Esophagus muscularis mucosa (tissue), 4 donors: ENCODE measurements at places on chromosomes 4 and X. TPM values are rescaled to one million over a fixed set of nuclear protein-coding genes. Genes with fewer than 3 reads are reported as not detected.

DNA sequence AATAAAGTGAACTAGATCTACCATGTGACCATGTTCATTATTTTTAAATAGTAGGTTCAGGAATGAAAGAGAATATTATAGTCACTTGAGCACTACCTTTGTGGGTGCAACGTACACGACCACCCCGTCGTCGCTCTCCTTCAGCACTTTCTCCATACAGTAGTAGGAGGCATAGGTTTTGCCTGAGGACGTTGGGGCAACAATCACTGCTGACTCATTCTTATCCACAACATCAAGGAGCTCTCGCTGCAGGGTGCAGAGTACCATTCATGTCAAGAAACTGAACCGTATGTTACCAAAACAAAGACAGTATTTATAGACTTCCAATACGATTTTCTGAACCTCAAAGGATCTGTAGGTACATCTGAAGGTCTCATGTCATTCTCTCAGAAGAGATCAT, 44.7 kb downstream of the DDX60 start:
- H3K27me3 ChIP-seq = no peaks in the 10 kb centered on the region
- H3K4me3 ChIP-seq = no peak overlapping the region
- no peaks in the 10 kb centered on the region for H3K4me1 ChIP-seq
- no peak for DNase-seq

- no peaks in the 10 kb centered on the region for H3K4me1 ChIP-seq
- H3K4me3 ChIP-seq = no peak overlapping the region
- no peaks in the 10 kb centered on the region for H3K36me3 ChIP-seq
- H3K27me3 ChIP-seq = no peaks in the 10 kb centered on the region
- H3K27ac ChIP-seq = no peak overlapping the region
These were observed 120.1 kb upstream of the MED14 start for GRCh38 chrX:40855411-40855810.

DNA sequence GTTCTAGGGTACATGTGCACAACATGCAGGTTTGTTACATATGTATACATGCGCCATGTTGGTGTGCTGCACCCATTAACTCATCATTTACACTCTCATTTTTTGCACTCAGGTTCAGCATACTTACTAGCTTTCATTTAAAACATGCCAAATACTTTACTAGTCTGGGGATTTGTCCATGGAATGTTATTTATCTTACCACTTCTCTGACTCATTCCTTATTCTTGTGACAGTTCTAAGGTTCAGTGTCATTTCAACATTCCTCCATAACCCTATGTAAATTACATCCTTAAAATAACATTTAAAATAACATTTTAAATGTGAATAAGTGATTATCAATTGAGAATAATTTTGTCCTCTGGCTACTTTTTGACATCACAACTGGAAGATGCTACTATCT, 19.5 kb upstream of the SYTL5 start:
- no peak overlapping the region for H3K27ac ChIP-seq
- DNase-seq = no peak
- H3K4me3 ChIP-seq = no peak overlapping the region
- no peaks in the 10 kb centered on the region for H3K36me3 ChIP-seq

GRCh38 chr4:145446184-145446583, 35.5 kb upstream of the SMAD1 start:
- no peak for DNase-seq
- H3K27ac ChIP-seq = no peak overlapping the region
- H3K4me3 ChIP-seq = no peak overlapping the region
- no peaks in the 10 kb centered on the region for H3K4me1 ChIP-seq

DNA sequence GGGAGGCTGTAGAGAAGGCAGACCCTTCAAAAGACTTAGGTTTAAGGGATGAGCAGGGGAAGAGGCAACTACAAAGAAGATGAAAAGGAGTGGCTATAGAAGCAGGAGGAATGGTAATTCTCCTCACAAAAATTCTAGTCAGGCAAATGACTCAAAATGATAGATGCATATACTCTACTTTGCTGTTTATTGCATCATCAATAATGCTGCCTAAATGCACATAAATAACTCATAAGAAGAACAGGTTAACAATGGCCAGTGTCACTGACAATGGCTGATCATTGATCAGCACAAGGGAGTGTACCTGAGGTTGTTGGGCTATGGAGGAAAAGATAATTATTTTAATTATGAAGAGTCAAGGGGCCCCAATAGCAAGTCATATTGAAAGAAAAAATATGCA, 184.7 kb upstream of the ETNPPL start:
- no peak overlapping the region for H3K4me3 ChIP-seq
- no peak for DNase-seq
- H3K27me3 ChIP-seq = no peaks in the 10 kb centered on the region
- H3K36me3 ChIP-seq = no peaks in the 10 kb centered on the region
- H3K27ac ChIP-seq = no peak overlapping the region

DNA sequence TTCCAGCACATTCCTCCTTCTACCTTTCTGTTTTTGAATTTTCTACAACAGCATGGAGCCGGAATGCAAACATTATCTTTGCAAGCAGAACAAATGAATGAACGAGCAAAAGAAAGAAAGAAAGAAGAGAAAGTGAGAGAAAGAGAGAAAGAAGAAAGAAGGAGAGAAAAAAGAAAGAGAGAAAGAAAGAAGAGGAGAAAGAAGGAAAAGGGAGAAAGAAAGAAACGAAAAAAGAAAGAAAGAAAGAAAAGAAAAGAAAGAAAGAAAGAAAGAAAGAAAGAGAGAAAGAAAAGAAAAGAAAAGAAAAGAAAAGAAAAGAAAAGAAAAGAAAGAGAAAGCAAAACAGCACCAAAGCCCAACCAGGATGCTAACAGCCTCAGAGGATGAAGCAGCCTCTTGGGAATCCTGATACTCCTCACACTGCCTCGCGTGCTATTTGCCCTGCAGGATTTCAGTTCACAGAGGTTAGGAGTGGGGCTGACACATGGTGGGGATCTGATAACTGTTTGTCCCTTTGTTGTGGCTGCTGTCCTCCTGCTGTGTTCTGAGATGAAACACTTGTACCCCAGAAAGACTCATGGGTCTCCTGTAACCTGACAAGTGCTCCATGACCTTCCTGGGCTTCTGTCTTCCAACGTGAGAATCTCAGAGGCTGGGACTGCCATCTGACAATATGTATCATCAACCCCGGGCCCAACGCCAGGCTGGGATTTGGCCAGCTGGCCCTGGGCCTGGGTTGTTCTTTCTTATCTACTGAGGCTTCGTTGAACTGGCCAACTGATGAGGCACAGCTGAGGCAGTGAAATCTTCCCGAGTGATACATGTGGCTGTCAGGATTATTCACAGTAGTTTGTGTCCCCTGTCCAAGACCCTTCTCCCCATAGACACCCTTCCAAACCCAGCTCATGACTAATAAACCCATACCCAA, 61.0 kb downstream of the SEPSECS start:
- no peaks in the 10 kb centered on the region for H3K36me3 ChIP-seq
- H3K4me3 ChIP-seq = no peak overlapping the region
- peaks cover 7% of the 10 kb centered on the region for H3K4me1 ChIP-seq
- DNase-seq = no peak
- H3K27ac ChIP-seq = no peak overlapping the region
- H3K27me3 ChIP-seq = no peaks in the 10 kb centered on the region

DNA sequence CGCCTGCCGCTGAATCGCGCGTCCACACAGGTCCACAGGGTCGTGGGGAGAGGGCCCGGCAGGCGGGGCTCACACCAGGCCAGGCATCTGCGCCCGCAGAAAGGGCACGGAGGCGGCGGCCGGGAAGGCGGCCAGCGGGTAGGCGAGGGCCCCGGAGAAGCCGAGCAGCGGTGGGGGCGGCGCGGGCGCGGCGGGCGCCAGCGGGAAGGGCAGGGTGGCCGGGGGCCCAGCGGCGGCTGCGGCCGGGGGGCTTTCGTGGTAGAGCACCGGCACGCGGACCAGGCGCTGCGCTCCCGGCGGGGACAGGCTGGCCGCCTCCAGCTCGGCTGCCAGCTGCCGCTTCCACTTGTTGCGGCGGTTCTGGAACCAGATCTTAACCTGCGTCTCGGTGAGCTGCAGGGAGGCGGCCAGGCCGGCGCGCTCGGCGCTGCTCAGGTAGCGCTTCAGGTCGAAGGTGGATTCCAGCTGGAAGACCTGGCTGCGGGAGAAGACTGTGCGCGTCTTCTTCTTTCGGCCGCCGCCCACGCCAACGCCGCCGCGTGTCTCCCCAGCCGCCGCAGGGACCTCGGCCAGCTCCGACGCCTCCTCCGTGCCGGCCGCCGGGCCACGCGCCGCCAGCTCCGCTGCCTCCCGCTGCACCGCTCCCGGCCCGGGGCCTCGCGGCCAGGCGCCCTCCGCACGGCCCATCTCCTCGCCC, 3.9 kb downstream of the HMX1 start:
- no peak for DNase-seq
- peaks cover 44% of the 10 kb centered on the region for H3K4me1 ChIP-seq
- no peaks in the 10 kb centered on the region for H3K36me3 ChIP-seq

DNA sequence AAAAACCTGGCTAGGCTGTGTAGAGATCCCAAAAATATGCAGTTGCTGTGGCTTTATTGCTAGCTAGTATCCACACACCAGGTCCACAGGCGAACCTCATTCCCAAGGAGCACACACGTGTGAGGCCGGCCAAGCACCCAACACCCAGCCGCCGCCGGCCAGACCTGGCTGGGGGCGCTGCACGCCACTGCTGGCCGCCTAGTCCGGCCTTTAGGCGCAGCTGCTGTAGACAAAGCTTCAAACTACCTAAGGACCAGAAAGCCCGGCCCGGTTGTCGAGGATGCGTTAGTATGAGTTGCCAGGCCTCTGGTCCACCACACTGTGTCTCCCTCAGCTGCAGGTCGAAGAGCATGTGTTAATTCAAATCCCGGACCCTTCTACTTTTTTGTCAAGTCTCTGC, 3.1 kb downstream of the POU3F4 start:
- H3K27ac ChIP-seq = no peak overlapping the region
- H3K4me3 ChIP-seq = no peak overlapping the region
- no peak for DNase-seq
- no peaks in the 10 kb centered on the region for H3K36me3 ChIP-seq
- H3K4me1 ChIP-seq = peaks cover 22% of the 10 kb centered on the region
- H3K27me3 ChIP-seq = peaks cover 18% of the 10 kb centered on the region

The COX7B2 gene
- not detected for total RNA-seq

The BCORL1 gene
- 3.8 TPM for total RNA-seq

The PIM2 gene
- total RNA-seq = 5.8 TPM

GRCh38 chr4:11037637-11038036, 353.1 kb upstream of the CLNK start:
- H3K4me3 ChIP-seq = no peak overlapping the region
- H3K27me3 ChIP-seq = no peaks in the 10 kb centered on the region
- peak; percentile 74 for DNase-seq

DNA sequence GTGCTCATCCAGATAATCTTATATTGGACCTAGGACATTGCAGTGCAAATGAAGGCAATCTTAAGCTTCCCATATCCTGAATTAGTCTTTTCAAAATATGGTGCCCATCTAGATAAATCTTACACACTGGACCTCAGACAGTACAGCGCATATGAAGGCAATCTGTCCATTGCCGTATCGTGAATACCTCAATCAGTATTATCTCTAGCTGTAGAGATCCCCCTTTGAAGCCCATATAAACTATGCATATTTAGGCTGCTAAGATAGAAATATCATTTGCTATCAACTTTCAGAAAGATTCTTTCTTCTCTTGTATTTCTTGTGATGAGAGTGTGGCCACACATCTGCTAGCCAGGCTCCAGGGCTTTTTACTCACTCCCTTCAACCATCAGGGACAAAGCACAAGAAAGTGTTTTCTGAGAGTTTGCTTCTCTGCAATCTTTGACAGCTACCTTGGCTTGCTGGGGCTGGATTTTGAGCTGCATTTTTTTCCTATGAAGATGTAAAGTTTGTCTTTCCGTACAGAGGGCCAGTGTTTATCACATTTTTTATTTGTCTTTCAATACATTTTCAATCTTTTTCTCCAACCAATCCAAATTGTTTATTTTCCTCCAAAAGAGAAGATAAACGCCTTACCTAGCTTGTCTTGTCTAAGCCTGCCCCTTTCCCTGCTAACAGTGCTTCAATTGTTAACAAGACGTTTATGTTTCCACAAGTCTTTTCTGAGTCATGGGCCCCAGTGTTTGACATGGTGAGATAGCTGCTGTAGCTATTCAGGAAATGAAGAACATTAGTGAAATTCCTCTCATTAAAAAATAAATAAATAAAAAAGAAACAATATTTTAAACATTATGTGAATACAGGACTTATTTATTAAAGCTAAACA, 57.6 kb upstream of the FAT1 start:
- DNase-seq = no peak
- H3K4me3 ChIP-seq = no peak overlapping the region
- no peaks in the 10 kb centered on the region for H3K4me1 ChIP-seq
- no peaks in the 10 kb centered on the region for H3K27me3 ChIP-seq
- H3K36me3 ChIP-seq = no peaks in the 10 kb centered on the region
- H3K27ac ChIP-seq = no peak overlapping the region

The CSAG1 gene
- not detected for total RNA-seq

The TACR3 gene
- total RNA-seq = not detected

The CXCL5 gene
- not detected for total RNA-seq
